HEK293T (cell line): ENCODE measurements at places on chromosomes 2 and 18.

GRCh38 chr2:71100195-71100964 is 29.6 kb downstream of the MCEE start:
- DNase-seq: peak; percentile 83

GRCh38 chr2:207640160-207640559 is 15.0 kb upstream of the METTL21A start:
- no peak for DNase-seq

- DNase-seq: no peak
Observed at GRCh38 chr2:190304404-190304803, 15.2 kb downstream of the HIBCH start.

GRCh38 chr18:46220116-46220515 is 115.9 kb downstream of the HAUS1 start:
- DNase-seq: no peak

GRCh38 chr2:86368161-86368824 is 30.9 kb upstream of the REEP1 start:
- peak; percentile 74 for DNase-seq

DNA sequence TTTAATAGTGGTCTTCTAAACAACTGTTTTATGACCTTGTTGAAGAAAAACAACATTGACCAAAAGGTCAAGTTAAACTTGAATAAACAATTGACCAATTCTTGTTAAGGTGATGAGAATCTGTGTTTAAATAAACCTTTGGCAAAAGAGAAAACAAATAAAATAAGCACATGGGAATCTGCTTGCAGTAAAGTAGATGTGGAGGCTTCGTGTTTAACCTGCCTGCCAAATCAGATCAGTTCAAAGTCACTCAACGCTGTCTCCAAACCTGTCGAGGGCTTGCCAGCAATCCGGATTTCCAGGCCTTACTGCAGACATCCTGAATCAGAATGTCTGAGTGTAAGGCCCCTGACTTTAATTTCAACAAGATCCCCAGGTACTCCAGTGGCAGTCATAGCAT is 55.1 kb upstream of the AQP4 start:
- no peak for DNase-seq

DNA sequence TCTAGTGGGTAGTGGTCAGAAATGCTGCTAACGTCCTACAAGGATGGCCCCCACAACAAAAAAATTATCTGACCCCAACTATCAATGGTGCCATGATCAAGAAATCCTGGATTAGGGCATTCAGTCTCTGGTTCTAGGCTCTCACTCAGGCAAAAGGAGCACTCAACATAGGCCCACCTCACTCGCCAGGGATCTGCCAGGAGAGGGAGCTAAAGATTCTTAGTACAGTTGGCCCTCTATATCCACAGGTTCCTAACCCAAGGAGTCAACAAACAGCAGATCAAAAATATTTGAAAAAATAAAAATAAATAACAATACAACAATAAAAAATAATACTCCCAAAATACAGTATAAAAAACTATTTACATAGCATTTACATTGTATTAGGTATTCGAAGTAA is 10.0 kb downstream of the SLC4A5 start:
- DNase-seq: peak; percentile 45

GRCh38 chr2:218282173-218282991 is 9.9 kb downstream of the TMBIM1 start:
- no peak for DNase-seq

GRCh38 chr2:152411154-152411553 is 76.2 kb downstream of the FMNL2 start:
- DNase-seq: no peak

GRCh38 chr2:199883474-199884212 is 27.4 kb upstream of the C2orf69 start:
- DNase-seq: no peak

DNA sequence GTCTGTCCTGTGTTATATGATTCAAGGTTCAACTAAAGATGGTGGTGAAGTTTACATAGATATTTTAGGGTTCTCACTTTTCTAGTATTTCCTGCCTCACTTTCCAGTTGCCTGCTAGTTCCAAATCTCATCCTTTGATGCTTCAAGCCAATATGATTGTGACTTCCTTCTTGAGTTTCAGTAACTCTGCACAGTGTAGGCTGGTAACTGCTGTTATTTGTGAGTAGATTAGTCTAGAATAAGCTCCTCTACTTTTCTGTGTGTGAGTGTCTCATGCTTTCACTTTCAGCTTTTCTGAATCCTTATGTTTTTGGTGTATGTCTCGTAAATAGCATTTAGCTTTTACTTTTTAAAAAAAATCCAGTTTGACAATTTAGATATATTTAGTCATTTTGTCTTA is 42.6 kb downstream of the GALNT1 start:
- no peak for DNase-seq

- DNase-seq: no peak
Observed at GRCh38 chr2:224956706-224957105, 85.6 kb downstream of the DOCK10 start.

DNA sequence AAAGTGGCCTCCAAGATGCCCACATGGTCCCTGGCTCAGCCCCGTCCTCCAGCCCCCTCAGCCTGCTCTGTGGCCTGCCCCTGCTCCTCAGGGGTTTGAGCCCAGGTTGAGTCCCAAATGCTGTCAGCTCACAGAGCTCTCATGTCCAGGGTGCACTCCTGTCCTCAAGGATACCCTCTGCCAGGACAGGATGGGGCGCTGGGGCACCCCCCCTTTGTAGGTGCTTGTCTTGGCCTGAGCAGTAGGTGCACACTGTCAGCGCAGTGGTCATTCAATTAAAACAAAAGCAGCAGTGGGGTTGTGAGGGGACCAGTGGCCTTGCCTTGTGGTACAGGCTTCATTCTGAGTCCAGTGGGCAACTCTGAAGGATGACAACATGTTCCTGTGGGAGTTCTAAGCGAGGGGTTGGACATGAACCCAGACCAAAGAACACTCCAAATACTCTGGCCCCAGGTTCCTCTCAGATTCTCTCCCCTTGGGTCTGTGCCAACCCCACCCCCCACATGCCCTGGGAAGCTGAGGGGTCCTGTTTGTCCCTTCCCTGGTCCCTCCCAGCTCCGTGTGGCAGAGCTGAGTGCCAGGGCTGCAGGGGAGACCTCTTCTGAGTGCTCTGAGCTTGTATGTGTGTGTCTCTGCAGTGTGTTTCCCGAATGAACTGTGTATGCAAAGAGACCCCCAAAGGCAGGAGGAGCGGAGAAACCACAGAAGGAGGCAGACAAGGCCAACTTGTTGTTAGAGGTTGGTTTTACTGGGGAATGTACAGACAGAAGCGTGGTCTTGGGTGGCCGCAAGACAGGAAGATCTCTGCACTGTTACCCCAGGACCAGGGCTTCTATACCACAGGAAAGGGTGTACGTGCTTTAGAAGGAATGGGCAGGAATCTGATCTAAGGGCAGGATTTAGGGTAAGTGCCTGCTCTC is 155.6 kb upstream of the HS6ST1 start:
- DNase-seq: no peak

DNA sequence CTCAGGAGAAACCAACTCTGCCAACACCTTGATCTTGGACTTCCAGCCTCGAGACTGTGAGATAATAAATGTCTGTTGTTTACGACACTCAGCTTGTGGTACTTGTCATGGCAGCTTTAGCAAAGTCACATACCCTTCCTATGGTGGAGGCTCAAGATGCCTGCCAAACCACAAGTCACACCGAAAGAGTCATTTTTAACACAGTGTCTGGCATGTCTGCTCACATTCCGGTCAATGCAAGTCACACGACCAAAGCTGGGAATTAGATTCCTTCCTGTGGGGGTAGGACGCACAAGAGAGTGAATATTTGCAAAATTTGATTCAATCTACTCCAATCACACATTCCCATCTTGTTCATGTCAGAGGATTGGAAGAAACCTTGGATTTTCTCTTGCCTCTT is 24.6 kb downstream of the KCNE4 start:
- DNase-seq: no peak

GRCh38 chr2:223859070-223859469 is 21.7 kb upstream of the AP1S3 start:
- no peak for DNase-seq

- no peak for DNase-seq
Observed at GRCh38 chr2:217695033-217695520, 307.7 kb downstream of the TNS1 start.

GRCh38 chr2:3296182-3296972 is 81.2 kb downstream of the EIPR1 start:
- DNase-seq: no peak

GRCh38 chr2:60735496-60736250 is 20.4 kb upstream of the PAPOLG start:
- DNase-seq: peak; percentile 34

DNA sequence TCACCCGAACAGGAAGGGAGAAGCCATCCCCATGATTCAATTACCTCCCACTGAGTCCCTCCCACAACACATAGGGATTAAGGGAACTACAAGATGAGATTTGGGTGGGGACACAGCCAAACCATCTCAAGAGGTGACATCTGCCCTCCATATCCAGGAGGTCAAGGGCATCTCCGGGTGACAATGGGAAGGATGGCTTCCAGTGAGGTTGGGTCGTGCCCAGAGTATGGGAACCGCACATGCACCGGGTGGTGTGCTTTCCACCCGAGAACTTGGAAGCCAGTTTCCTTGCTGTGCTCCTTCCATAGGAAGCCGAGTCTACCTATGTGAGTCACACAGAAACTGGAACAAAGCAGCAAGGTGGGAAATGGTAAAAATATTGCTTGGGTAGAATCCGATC is 216.9 kb upstream of the SALL3 start:
- DNase-seq: no peak

DNA sequence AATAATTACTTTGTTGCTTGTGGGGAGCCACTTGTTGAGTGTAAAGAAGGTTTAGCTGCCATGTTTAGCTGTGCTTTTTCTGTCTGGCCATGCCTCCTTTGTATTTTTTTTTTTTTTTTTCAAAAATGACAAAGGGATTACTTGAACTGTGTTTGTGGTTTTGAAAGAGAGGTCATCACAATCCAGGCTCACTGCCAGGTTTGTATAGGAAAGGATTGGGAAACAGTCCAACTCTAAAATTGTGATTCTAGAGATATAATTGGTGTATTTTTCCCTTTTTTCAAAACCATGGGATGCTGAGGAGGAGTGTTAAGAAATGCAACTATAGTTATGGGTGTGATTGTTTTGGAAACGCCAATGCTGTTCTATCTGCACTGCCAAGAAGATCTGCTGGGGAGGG is 4.3 kb downstream of the ITPRIPL1 start:
- no peak for DNase-seq

DNA sequence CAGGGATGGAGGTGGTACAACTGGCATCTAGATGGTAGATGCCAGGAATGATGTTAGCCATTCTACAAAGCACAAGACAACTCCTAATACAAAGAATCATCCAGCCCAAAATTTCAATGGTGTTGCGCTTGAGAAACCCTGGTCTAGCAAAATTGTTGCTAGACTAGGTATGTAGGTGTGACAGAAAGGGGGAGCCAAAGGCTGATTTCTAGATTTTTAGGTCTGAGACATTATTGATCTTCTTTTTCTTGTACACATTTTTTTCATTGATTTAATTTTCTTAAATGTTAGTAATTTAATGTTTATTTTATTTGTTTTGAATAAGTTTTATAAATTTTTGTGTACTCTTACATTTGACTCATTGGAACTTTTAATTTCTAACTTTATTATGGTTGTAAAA is 216.4 kb downstream of the FSIP2 start:
- DNase-seq: no peak

DNA sequence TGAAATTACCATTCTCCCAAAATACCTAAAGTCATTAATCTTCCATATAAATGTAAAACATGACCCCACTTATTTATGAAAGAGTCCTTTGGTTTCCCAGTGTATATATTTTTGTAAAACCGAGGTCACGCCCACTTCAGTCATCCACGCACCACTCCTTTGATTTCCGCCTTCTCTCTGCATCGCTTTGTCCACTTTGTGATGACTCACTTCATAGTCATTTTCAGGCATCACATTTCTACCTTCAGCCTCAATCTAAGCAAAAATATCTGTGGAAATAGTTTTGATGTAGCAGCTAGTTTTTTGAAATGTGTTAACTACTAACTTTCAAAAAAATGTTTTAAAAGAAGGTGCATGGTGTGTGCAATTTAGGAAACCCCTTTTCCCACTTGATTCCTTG is 793.5 kb upstream of the SOX11 start:
- DNase-seq: no peak

DNA sequence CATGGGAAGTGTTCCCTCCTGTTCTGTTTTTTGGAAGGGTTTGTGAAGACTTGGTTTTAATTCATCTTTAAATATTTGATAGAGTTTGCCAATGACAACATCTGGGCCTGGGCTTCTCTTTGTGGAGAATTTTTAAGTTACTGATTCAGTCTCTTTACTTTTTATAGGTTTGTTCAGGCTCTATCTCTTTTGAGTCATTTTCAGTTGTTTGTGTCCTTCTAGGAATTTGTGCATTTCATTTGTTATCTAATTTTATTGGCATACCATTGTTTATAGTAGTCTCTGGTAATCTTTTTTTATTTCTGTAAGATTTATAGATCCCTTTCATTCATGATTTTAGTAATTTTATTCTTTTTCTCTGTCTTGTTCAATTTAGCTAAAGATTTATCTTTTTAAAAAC is 14.6 kb downstream of the SCLY start:
- DNase-seq: no peak

DNA sequence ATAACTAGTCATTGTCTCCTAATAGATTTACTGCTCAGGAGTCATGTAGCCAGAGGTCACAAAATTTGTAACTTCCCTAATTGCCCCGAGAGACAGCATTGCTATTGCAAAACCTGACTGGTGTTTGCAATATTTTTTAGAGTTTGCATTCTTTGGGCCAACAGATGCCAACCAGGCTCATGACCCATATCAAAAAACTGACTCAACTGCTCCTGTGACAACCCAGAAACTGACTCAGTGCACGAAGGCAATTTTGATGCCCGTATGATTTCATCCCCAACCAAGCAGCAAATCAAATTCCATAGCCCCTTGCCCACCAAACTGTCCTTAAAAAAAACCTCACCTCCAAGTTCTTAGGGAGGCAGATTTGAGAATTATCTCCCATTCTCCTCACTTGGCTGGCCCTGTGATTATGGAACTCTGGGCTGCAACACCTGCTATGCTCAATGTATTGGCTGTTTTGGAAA is 951.3 kb downstream of the TSN start:
- DNase-seq: no peak

DNA sequence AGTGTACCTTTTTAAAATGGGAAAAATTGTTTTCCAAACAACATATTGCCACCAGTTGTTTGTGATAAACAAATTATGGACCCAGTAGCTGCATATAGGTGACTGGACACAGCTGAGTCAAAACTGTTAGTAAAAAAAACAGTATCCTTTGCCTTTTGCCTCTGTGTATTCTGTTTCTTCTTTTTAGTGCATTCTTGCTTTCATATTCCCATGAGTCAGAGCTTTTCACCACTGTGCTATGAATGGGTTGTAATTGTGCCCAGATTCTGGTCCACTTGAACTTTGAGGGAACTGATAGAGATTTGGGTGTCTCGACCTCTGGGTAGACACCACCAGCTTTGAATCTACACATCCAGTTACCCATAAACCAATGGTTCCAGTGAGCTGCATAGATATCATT is 1441.9 kb upstream of the ZEB2 start:
- DNase-seq: no peak

GRCh38 chr2:147482111-147482895 is 362.5 kb upstream of the ACVR2A start:
- no peak for DNase-seq
